ENCODE measurements at places on chromosomes 3 and 15.
A peak's percentile ranks its signal among the peaks of the same experiment; 100 is the strongest.

DNA sequence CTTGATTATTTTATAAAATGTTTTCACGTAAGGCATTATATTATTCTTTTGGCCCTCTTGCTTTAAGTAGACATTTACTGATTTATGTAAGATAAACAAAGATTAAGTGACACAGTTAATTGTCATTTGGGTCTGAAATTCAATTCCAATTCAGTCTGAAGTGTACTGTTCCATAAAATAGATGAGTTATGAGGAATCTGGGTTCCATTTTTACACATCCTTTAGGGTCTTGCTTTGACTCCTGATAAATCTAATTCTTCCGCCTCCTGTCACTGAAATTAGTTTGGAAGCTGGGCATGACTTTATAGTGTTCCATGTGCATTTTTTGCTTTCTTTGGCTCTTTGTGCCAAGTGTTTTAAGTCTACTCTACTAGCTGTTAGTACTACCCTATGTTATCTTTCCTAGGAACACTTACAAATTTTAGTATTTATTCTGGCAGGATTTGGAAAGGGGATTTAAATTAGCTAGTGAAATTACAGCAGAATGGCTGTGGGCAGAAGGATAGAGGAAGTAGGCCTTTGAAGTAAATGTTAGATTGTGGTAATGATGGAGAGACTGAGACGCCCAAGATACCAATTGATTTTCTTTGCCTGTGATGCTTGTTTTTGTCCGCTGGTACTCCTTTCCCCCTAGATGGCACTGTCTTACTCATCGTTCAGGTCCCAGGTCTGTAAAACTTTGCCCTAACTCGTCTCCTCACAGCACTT, 14.3 kb downstream of the ARL8B start:
- DNase-seq, result peak; percentile 77

DNA sequence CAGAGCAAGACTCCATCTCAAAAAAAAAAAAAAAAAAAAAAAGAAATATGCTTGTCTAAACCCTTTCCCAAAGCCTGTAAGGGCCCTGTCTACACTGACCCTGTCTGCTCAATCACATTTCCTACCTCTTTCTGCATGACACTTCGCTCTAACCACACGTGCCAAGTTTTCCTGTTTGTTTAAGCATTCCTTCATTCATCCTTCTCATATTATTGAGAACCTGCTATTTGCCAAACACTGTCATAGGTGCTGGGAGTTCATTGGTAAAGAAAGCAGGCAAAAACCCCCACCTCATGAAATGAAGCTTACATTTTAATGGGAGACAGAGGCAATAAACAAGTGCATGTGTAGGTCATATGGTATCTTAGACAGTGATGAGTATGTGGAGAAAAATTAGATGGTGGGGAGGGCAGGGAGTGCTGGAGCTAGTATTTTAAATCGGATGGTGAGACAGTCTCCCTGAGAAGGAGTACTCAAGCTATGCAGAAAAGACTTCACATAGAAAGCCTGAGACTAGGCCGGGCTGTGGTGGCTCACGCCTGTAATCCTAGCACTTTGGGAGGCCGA, 48.0 kb downstream of the B3GNT5 start:
- no peak for DNase-seq

DNA sequence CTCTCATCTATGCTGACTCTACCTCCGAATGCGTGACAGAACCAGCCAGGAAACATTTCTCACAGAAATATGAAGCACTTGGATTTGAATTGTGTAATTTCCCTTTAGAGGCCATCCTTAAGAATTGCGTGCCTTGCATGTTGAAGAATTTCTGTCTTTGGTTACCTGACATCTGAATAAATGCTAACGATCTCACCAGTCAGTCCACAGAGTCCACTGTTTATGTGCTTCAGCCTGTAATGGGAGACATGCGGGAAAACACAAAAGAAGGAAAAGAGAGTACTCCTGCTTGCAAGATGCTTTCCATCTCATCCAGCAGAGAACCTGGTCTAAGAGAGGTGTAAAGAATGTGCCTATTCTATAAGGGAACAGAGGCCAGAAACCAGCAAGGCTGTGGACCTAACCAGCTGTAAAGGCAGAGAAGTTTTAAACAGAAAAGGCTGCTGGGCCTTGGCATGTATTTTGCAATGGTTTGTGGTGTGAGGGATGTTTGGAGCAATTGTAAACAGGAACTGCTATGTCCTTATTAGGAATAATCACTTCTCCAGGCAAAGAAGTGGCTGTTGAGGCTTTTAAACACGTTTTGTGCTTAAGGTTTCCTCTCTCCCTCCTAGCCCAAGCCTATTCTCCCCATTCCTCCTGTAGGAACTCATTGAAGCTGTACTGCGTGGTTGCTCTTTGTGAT, 36.4 kb upstream of the BOC start:
- DNase-seq, result no peak

- DNase-seq, result no peak
Observed at GRCh38 chr3:55604846-55605245, 117.7 kb upstream of the WNT5A start.

- no peak for DNase-seq
Observed at GRCh38 chr3:151227266-151227806, 24.3 kb upstream of the GPR171 start.

Data from activated CD4-positive, alpha-beta T cell treated with anti-CD3 and anti-CD28 coated beads, Interleukin-2, amount 10 ng/mL, durations not matched to agents 24 days and 14 days (primary cell).